Stimulated activated CD8-positive, alpha-beta memory T cell treated with anti-CD3 and anti-CD28 coated beads, Interleukin-15, amount 100 ng/mL, for 48 hours (primary cell): ENCODE measurements at places on chromosomes 5 and 9.

GRCh38 chr5:133906303-133906702, 62.1 kb downstream of the C5orf15 start:
- DNase-seq = no peak

DNA sequence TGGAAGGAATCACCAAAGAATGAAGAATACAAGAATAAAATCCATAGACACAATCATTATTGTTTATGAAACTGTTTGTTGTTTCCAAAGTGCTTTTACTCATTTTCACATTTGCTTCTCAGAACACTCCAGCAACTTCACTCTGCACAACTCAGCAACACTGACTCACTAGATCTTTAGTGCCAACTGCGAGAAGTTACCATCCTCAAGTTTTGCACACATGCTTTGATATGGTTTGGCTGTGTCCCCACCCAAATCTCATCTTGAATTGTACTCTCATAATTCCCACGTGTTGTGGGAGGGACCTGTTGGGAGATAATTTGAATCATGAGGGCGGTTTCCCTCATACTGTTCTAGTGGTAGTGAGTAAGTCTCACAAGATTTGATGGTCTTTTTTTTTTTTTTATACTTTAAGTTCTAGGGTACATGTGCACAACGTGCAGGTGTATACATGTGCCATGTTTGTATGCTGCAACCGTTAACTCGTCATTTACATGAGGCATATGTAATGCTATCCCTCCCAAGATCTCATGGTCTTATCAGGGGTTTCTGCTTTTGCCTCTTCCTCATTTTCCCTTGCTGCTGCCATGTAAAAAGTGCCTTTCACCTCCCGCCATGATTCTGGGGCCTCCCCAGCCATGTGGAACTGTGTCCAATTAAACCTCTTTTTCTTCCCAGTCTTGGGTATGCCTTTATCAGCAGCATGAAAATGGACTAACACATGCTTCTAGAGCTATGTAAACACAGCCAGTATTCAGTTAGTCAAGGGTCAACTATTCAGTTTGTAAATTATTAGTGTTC, 36.9 kb downstream of the CLINT1 start:
- no peak for DNase-seq

GRCh38 chr9:118362123-118362522, 657.9 kb downstream of the TLR4 start:
- DNase-seq = no peak

- no peak for DNase-seq
Measured at GRCh38 chr9:136051837-136052471, 43.1 kb downstream of the NACC2 start.

- no peak for DNase-seq
Measured at GRCh38 chr9:104896131-104896530, 31.8 kb downstream of the ABCA1 start.

- no peak for DNase-seq
Measured at GRCh38 chr5:151496041-151496484, 48.7 kb downstream of the SLC36A1 start.

- no peak for DNase-seq
Measured at GRCh38 chr5:7642029-7642428, 208.9 kb downstream of the CFAP90 start.

- no peak for DNase-seq
Measured at GRCh38 chr9:3043369-3043768, 199.5 kb upstream of the PUM3 start.

- no peak for DNase-seq
Measured at GRCh38 chr5:171221916-171222315, 87.1 kb upstream of the TLX3 start.

DNA sequence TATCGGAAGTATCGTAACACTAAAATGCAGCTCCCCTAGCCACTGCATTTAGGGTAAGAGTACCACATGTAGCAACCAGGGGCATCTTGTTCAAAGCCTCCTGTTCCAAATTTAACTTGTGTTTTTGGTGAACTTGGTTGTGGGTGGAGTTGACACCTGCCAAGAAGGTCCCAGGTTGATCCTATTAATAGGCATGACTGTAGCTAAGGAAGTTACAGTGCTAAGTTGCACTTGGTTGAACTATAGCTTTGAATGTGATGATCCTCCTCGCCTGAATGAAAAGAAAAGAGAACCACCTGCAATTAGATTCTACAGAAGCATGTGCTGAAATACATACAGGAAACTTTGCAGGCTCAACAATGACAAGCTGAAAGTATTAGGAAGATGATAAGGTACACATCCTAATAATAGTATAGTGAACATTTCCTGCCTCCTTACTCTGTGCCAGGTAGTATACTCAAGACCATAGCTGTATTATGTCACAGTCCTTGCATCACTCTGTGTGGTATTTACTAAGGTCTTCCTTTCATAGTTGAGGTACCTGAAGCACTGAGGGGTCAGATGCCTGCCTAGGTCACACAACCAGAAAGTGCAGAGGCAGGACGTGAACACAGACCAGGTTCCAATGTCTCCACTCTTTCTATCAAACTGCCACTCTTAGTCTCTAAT, 64.5 kb upstream of the PIP5K1B start:
- DNase-seq = no peak

DNA sequence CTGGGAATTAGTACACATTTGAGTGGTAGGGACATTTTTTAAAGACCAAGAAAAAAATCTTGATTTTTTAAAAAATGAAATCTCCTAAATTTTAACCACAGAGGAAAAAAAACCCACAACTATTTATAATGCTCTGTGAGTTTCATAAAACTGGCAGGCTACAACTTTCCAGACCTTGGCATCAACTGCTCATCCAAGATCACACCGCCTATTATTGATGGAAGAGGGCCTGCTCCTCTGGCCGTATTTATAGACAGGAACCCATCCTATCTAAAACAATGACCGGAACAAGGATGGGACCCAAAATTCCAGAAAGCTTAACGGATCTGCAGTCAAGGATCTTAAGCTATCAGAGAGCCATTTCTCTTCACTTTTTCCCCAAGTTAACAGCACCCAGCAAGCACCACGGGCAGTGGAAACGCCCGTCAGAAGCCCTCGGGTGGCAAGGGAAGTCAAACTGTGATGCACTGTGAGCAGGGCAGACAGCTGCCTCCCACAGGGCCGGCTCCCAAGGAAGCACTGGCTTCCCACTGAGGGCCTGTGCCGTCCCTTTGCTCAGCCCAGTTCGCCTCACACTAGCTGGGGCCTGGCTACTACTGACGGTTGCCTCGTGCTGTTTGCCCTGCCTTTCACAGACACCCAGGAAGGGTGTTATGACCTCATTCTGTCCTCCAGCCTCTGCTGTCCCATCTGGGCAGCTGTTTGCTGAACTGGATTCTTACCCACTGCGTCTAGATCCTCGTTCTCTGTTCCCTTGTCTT, 62.8 kb downstream of the CDC14B start:
- DNase-seq = no peak

GRCh38 chr9:21709464-21710058, 92.9 kb upstream of the MTAP start:
- peak; percentile 16 for DNase-seq

GRCh38 chr9:131307974-131308373, 18.5 kb downstream of the PLPP7 start:
- DNase-seq = no peak

DNA sequence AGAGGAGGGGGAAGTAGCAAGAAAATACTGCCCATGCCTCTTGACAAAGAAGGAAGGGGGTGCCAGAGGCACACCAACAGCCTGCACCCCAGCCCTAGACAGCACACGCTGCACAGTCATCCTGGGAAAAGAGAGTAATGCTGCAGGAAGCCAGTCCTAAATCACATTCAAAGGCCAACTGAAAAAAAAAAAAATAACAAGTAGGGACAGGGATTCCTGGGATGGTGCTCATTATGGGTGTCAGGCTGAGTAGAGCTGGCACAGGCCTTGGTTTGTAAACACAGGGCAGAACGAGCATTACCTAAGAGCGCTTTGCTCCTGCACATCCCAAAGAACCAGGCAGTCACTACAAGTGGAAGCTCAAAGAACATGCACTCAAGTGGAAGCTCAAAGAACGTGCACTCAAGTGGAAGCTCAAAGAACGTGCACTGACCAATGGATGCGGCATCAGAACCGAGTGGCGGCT, 7.8 kb downstream of the RAPGEF1 start:
- no peak for DNase-seq

- no peak for DNase-seq
Measured at GRCh38 chr9:93598647-93599241, 22.4 kb downstream of the PHF2 start.

- DNase-seq = no peak
Measured at GRCh38 chr5:142865631-142866030, 95.5 kb downstream of the ARHGAP26 start.

DNA sequence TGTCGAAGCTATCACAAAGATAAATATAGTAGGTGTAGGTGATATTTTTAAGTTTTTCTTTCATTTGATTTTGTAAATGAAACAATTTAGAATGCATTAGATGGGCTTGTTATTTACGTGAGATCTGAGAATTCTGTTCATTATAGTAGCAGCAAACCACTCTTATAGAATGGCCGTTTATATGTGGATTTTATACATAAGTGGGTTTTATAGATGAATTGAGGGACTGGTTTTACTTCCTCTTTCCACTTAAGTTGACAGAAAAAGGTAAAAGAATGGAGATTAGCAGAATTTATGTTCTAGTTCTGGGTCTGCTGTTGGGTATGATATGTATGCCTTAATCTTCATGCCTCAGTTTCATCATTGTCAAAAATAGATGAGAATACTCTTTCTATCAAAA, 5.6 kb downstream of the RMI1 start:
- DNase-seq = no peak

DNA sequence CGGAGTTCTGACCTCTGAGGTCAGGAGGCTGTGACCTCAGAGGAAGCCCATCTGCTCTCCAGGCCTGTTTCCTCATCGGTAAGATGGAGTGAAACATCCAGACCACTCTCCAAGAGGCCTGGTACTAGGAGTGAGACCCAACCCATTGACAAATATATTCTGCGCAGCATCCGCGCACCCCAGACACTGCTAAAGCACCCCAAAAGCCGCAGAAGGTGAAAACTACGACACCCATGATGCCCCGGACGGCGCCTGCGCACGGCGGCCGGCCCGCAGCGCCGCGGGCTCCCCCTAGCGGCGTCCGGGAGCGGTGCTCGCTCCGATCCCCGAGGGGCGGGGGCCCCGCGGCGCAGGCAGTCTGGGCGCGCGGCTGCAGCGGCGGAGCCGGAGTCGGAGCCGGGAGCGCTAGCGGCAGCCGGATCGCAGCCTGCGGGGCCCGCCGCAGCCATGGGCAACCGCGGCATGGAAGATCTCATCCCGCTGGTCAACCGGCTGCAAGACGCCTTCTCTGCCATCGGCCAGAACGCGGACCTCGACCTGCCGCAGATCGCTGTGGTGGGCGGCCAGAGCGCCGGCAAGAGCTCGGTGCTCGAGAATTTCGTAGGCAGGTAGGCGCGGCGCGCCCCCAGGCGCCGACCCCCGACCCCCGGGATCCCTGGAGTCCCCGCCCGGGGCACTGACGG, at the start of gene DNM1:
TSS of gene DNM1 (plus strand) at position 356 of the 683 bp plus-strand sequence. CDS start at position 448, 92 bp downstream.
- DNase-seq = peak; percentile 59

DNA sequence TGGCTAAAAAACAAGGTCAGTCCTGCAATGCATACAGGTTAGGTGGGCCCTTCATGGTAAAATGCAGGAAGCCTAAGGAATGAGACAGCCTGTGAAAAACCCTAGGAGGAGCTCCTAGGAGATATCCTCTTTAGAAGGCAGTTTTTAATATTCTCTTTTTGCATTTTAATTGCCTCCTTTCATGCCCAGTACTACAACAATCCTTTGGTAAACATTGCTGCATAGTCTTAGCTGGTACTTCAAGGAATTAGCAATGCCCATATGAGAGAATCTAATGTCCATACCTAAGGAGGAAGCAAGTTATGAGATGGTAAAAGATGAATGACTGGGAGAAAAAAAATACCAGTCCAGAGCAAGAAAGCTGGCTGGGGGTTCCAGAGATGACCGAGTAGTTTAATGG, 61.0 kb downstream of the NREP start:
- DNase-seq = no peak

- DNase-seq = no peak
Measured at GRCh38 chr5:112867411-112867810, 6.3 kb downstream of the SRP19 start.

GRCh38 chr5:112737070-112737462, 619 bp upstream of the APC start:
- no peak for DNase-seq

- DNase-seq = no peak
Measured at GRCh38 chr5:114648940-114649339, 287.1 kb downstream of the KCNN2 start.

DNA sequence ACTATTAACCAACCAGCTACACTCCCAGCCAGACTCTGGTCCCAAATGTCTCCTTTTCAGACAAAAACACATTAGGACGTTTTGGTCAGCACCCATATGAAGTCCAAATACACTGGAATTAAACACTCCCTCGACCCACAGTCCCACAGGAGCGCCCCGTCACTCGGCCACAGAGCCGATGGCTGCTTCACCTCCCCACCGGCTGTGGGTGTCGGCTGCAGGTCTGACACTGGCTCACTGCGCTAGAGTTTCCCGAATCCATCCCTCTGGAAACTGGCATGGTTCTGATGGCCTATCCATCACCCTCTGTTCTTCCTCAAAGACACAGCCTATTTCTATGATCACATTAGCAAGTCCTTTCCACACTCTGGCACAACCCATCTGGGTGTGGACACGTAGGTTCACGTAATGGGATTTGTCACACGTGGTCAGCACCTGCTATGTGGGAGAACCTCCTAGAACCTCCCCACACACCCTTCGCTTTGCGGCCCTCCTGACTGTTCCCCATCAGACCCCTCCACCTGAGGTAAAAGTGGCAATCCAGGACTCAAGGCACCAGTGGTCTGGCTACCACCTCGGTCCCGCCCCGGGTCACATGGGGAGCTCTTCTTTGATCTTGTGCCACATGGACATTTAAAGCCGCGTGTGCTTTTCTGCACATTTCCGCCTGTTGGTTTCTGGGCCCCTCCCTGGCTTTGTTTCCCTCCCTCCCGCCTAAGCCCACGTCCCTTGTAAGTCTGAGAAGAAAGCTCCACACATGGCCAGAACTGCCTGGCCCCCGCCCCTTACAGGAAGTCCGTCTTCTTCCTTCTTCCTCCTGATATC, 131.1 kb upstream of the PHYKPL start:
- no peak for DNase-seq

- DNase-seq = no peak
Measured at GRCh38 chr5:96660971-96661854, 963 bp upstream of the CAST start.

DNA sequence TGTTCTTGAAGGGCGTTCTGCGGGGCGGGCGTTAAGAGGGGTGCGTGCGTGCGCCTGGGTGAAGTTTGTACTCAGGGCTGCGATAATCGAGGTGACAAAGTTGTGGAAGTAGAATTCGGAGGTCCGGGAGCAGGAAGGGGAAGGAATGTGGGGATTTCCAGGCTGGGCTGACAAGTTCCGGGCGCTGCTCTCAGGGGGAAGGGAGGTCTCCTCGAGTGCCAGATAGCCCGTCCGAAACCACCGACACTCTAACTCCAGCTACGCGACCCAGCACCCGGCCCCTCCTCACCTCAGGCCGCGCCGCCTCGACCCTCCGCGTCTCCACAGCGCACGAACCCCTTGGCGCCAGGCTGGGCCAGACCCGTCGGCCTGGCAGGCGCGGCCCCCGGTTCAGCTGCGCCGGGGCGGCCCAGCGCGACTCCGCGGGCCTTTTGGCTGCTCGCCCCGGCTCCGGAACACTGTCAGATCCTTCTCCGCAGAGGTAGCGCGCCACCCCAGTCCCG, at the start of gene IL6ST:
TSS of gene IL6ST (minus strand) at position 469 of the 503 bp plus-strand sequence. CDS start 18,685 bp downstream, outside the sequence.
- DNase-seq = no peak

GRCh38 chr9:17005056-17005823, 129.6 kb upstream of the CNTLN start:
- no peak for DNase-seq

GRCh38 chr9:133127340-133127981, 6.4 kb upstream of the RALGDS start:
- no peak for DNase-seq

GRCh38 chr9:134003237-134003636, 11.1 kb upstream of the VAV2 start:
- no peak for DNase-seq

GRCh38 chr5:103929338-103930013, 366.9 kb upstream of the NUDT12 start:
- no peak for DNase-seq
